ENCODE measurements at places on chromosomes 3 and 15. TPM values are rescaled to one million over a fixed set of nuclear protein-coding genes. Genes with fewer than 3 reads are reported as not detected.
A peak's percentile ranks its signal among the peaks of the same experiment; 100 is the strongest.

PLIN1 gene
- 0.44 TPM for total RNA-seq

- no peak for DNase-seq
Measured at GRCh38 chr3:149604125-149604875, 53.5 kb downstream of the WWTR1 start.

HHATL gene
- total RNA-seq = not detected

DNA sequence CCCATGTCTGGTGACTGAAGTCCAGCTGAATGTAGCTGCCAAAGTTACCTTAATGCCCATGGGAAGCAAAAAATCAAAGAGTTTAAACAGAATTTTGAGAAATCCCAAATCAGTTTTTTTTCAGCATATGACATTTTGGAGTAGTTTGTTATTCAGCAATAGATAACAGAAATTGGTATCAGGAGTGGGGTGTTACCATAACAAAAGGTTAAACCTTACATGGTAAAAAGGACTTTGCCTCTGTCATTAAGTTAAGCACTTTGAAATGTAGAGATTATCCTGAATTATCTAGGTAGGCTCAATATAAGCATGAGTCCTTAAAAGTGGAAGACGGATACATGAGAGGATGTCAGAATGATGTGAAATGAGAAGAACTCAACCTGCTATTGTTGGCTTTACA is 32.1 kb downstream of the DTWD1 start:
- no peak for DNase-seq

- no peak for DNase-seq
Measured at GRCh38 chr3:72401005-72401545, 447.2 kb downstream of the SHQ1 start.

DNA sequence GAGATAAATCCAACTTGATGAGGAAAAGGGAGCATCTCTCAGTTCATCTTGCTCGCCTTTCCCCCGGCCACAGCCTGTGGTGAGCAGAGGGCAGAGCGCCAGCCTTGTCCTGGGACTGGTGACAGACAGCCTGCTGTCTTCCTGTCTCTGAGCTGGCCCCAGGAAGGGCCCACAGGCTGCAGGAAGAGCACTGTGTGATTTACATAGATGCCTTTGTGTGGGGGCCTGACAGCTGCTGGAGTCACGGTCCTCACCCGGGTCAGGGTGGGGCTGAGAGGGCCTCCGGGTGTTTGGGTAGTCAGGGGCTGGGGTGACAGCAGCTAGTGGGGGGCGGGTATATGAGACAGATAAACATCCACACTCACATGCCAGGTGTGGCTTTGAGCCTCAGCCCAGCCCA is 29.3 kb downstream of the PLA2G4D start:
- DNase-seq = no peak

- no peak for DNase-seq
Measured at GRCh38 chr3:46628901-46629369, 16.6 kb downstream of the FAM240A start.

ARPIN gene
- total RNA-seq = 6.3 TPM

ASB14 gene
- total RNA-seq = not detected

GRCh38 chr3:65561617-65562016 is 477.1 kb downstream of the MAGI1 start:
- DNase-seq = no peak

GRAMD2A gene
- total RNA-seq = 1.3 TPM

MUC13 gene
- 0.13 TPM for total RNA-seq

RAD51 gene
- total RNA-seq = 30.3 TPM

DNA sequence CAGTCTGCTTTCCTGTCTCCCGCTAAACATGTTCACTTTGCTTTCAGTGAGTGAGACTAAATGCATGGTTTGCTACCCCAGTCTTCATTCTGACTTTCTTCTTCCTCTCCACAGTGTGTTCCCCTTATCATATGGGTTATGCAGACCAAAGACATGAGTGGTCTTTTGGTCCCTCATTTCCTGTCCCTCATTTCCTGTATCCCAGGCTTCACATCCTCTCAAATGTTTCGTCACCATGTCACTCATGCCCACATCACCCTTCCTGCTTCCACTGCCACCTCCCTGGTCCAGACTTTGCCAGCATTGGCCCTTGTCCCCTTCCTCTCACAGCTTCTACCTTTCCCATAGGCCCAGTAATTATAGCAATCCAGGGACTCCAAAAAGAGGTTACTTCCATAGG is 209.0 kb downstream of the MYRIP start:
- DNase-seq = no peak

DNA sequence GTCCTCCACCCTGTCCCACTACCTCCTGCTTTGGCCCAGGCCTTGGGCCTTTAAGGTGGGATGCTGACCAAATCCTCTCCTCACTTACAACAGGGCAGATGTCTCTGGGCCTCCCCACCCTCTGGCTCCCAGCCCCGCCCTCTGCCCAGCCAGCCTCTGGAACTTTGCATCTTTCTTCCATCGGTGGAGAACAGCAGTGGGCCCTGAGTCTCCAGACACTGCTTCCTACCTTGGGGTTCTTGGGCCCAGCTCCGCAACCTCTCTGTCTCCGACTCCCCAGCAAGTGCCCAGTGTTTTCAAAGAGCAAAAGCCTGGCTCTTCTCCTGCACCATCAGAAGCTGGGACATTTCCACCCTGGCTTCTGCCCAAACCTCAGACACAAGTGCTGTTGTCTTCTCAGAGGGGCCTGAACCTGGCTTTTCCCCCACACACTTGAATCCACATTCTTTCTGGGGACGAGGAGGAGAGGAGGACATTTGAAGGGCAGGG is 33.1 kb downstream of the MRAS start:
- DNase-seq = no peak

GRCh38 chr3:194005930-194006501 is 129.9 kb upstream of the HES1 start:
- DNase-seq = no peak

GRCh38 chr3:56997675-56998074 is 62.8 kb upstream of the SPATA12 start:
- no peak for DNase-seq

DNA sequence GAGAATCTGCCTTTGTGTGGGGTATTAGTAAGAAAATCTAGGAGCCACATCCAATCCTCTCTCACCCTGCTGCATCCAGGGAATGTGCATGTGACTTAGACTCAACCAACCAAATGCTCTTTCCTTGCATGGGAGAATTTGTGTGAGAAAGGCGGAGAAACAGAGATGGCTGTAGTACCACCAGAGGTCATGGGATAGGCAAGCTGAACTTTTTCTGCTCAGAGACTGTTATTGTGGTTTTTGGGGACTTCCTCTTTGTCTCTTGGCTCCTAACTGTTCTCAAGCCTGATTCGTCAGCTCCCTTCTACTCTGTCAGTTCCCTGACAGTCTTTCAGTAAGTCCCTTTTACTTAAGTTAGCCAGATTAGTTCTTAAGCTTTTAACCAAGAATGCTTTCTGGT is 2.6 kb upstream of the ZSCAN2 start:
- DNase-seq = no peak

FGD5 gene
- total RNA-seq = 0.77 TPM

DNA sequence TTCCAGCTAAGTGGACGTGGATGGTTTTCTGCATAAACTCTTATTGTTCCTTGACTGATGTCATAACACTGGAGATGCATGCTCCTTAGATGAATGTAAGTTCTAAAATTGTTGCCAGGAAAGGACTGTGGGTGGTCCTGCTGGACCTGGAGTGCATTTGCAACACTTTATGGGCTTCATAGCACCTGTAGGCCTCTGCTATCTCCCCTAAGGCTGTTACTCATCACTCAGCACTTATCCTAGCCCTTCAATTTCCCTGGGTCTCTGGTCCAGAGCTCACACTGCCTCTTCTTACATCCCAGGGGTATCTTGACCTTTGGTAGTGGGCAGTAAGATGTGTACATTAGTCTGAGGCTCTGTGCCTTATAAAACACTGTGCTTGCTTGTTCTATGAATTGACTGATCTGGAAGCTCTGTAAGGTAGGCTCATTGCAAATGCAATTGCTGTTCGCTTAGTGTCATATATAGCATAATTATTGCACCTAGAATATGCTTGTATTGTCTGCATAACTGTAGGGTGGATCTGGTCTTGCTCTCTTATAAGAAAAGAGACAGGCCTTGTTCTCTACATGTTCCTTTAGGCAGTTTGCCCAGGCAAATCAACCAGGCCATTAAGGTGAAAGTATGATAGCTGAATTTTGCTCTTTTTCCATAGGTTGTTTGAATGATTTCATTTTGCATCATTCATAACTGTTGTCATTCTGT is 35.8 kb downstream of the SLCO3A1 start:
- no peak for DNase-seq

GRCh38 chr3:78823434-78823833 is 944.4 kb downstream of the ROBO1 start:
- no peak for DNase-seq

LRTM1 gene
- not detected for total RNA-seq

DNA sequence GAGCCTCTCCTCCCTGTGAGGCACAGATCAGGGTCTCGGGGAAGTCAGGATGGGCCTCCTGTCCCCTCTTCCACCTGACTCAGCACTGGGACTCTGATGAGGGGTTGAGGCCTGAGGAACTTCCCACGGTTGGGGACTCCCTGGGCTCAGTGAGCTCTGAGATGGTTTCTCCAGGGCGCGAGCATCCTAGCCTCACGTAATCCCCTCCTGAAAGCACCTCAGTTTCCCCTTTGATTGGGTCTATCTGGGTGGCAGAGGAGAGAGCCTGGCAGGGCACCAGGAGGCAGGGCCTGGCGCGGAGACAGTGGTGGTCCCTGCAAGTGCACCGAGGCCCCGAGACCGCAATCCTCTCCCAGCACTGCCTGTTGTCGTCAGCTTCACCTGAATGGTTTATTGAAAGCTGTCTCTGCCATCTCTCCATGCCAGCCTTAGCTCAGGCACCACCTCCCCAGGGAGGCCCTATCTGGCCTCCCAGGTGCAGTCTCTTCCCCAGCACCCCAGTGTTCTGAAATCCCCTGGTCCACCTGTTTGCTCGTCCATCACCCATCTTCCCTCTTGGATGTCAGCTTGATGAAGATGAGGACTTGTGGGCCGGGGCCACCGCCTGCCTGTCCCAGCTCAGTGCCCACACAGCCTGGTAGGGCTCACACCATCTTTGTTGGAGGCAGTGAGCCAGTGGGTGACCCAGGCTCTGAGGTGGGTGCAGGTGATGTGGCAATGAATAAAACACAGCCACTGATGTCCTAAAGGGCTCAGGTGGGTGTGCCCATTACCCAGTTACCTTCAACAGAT is 52.2 kb upstream of the PCSK6 start:
- DNase-seq = no peak

LIPH gene
- 19.9 TPM for total RNA-seq

DLL4 gene
- 0.31 TPM for total RNA-seq

DNA sequence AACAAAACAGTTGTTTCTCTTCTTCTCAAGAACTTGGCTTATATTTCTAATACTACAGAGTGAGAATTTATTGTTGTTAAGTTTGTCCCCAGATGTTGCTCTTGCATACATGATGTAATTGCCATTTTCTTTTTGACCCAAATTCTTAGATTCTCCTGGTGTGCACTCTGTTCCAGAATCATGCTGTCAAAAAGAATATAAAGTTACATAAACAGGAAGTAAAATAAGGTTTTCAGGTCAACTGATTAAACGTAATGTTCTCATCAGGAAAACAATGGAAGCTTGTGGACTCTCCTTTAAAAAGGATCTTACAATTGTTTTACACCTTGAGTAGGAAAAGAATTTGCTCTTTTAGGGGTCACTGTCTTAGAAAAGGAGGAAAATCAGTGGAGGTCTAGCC is 121.8 kb downstream of the ADAM10 start:
- DNase-seq = no peak

DNA sequence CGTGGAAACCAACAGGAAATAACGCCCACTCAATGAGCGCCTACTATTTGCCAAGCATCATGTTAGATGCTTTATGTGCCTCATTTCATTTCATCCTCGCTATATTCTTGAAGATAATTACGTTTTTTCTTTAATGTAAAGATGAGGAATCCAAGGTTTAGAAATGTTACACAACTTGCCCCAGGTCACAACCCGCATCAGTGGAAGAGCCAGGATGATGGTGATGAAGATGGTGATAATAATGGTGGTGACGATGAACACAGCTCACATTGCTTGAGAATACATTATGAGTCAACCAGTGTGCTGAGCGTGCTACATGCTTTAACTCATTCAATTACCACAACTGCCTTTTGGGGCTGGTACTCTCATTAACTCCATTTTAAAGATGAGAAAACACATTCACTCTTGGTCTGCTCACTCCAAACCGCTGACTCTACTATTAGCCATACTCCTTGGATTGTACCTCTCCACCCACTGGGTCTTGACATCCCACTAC is 21.5 kb upstream of the MYO1E start:
- DNase-seq = no peak

ITIH4 gene
- 1.5 TPM for total RNA-seq

TRPM1 gene
- total RNA-seq = not detected

REC114 gene
- total RNA-seq = not detected

DNA sequence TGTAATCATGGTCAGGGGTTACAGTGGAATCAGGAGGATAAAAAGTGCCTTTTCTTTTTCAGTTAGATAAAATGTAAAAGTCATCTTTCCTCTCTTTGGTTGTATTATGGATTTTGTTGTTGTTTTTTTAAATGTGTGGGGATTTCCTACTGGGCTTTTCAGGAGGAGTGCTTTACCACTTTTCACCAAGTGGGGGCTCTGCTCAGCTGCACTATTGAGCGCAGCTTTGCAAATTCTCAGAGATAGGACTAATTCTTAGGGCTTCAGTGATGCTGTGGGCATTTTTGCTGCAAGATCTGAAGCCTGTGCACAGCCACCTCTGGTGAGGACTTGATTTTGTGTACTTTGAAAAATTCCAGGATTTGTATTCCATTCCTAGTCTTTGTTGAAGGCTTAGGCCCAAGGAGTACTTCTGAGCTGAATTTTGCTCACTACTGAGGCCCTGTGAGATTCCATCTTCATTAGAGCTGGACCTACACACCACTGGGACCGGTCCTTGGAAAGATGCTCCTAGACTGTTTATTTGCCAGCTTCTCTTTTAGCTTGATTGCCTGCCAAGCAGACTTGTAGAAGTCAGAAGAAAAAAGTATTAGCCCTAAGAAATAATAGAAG is 7.5 kb downstream of the GNB5 start:
- peak; percentile 36 for DNase-seq

DNA sequence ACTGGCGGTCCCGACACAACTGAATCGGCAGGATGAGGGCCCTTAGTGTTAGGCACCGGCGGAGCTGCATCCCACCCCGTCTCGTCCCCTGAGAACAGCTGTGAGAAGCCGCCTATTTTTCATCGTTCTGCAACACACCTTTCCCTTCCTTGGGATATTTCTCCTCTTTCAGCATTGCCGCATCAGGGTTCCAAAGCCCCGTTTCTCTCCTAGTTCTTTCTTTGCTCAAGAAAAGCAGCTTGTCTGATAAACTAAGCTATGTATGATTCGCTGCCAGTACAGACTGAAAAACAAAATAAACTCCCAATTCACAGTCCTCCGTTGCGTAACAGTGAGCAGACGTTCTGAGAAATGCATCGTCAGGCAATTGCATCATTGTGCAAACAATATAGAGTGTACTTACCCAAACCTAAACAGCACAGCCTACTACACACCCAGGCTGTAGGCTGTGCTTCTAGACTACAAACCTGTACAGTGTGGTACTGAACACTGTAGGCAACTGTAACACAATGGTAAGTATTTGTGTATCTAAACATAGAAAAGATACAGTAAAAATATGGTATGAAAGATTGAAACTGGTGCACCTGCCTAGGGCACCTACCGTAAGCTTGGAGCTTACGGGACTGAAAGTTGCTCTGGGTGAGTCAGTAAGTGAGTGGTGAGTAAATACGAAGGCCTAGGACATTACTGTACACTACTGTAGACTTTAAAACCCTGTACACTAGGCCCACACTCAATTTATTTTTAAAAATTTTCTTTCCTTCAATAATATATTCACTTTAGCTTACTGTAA is 8.9 kb upstream of the ADAMTS17 start:
- no peak for DNase-seq
